ENCODE measurements at places on chromosomes 5 and 9.
A peak's percentile ranks its signal among the peaks of the same experiment; 100 is the strongest.

GRCh38 chr5:134085411-134085810 lies 29.1 kb upstream of the TCF7 start:
- no peak for DNase-seq

DNA sequence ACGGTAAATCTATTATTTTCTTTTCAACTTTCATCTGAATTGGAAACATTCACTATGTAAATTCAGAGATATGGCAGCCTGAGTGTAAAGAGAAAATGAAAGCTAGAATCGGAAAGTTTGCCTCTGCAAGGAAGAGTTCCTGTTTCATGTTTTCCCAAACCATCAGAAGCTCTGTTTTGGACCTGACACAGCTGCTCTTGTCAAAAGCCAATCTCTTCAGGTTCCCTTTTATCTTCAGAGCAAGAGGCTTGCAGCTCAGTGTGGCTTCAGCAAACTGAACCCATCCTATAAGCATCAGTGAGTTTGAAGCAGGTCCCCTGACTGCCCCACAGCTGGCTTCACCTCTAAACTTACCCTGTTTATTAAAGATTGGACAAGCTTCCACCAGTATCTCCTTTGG lies 1099.7 kb downstream of the DTWD2 start:
- no peak for DNase-seq

- no peak for DNase-seq
These were observed 99.8 kb downstream of the ZNF462 start for GRCh38 chr9:106962615-106963363.

DNA sequence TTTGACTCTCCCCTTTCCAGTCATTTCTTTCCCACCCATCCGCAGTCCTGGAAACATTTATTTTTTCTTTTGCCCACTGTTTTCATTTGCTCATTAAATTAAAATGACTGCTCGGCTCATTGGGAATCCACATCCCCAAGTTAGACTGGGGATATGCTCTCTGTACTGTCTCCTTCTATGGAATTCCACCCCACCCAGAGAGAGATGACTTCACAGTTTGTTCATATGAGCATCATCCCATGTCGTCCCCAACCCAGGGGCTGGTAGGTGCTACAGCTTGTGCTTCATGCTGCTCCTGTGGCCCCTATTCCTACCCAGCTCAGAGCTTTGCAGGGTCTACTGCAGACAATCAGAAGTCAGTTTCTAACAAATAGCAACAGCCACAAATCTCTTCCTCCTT lies 16.5 kb upstream of the RARS1 start:
- DNase-seq: no peak

DNA sequence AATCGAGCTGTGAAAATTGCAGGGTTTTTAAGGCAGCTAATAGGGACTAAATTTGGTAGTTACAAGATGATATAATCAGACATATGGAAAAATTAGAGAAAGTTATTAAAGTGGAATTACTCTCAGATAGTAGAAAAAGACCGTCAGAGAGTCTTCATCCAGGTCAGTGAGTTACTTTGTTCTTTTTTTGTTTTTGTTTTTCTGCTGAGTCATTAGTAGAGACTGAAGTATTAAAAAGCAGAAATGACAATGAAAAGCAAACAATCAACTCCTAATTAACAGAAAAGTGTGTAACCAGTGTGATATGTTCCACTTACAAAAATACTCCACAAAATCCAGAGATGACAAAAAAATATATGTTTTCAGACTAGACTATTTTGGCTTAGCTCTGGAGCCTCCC lies 480.4 kb upstream of the COX7C start:
- no peak for DNase-seq

DNA sequence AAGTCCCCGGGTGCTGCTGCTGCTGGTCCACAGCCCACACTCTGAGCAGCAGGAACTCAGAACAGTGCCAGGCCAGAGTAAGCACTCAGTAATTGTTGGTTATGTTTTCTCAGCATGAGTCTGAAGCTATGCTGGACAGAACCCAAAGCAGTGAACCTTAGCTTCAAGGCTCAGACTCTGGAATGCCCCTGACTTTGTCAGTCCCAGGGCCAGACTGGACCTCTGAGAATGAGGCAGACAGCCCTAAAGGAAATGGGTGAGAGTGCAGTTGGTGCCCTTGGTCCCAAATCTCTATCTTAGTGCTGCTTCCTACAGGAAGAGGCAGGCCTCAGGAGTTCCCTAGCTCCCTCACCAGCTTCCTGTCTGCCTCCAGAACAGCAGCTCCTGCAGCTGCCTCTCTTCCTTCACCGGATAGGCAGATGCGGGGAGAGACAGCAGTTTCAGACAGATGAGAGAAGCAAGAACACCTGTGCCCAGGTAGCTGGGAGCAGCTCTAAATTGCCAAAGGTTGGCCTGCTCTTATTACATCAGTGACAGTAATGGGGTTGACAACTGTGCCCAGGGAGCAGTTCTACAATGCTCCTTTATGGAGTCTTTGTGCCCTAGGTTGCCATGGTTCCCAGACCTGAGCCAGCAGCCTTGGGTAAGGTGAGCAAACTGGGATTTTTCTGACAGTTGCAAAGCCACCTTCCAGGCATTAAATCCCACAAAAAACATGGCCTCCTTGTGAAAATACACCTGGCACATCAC lies 82.2 kb upstream of the CXCL14 start:
- no peak for DNase-seq

DNA sequence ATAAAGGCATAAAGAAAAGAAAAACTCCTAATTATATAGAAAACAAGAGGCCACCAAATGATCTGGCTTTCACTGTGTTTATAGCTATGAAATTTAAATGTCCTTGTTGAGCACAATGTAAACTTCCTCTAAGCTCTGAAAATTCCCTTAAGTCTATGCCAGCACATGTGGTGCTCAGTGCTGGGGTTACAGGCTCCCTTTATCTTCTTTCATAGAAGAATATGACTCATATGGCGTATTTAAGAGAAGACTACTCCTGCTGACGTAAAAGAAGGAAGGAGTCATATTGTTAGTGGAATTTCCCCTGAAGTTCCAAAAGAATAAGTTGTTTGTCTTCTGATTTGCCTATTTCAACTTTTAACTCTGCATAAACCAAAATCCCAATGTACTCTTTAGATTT lies 30.4 kb downstream of the RNF145 start:
- DNase-seq: no peak

- no peak for DNase-seq
These were observed 2.3 kb downstream of the LCN2 start for GRCh38 chr9:128151309-128152132.

GRCh38 chr5:34656700-34657273 lies 659 bp downstream of the RAI14 start:
- no peak for DNase-seq

GRCh38 chr5:100777680-100778300 lies 125.3 kb downstream of the ST8SIA4 start:
- no peak for DNase-seq

DNA sequence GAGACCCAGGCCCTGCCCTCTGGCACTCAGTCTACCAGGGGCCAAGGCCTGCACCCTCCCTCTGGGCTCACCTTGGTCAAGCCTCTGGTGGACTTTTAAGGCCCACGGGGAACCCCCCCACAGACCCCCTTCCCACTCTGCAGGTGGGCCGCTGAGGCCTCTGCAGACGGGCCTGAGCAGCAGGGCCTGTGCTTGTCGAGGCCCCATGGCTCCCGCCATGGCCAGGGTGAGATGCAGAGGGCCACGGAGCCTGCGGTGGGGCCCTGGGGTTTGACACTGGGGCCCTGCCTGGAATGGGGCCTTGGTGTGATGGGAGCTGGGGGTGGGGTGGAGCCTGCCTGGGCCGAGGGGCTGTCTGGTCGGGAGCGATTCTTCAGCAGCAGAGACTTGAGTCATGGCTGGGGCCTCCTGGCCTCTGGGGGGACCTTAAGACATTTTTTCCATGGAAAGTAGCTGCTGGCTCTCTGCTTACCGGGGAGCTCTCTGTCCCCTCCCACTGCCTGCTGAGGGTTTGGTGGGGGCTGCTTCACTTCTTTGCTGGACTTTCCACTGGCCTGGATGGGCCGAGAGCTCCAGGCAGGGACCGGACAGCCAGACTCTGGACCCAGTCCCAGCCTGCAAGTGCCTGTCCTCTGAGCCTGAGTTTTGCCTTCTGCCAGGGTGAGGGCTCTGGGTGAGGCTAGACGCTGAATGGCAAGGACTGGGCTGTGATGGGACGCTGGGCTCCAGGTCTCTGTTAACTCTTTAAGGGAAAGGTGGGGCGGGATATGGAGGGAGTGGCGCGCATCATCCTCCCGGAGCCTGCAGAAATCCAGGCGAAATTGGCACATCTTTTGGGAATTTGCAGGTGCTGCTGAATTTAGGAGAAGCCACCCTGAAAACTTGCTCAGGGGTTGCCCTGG lies 132.2 kb downstream of the RXRA start:
- no peak for DNase-seq

DNA sequence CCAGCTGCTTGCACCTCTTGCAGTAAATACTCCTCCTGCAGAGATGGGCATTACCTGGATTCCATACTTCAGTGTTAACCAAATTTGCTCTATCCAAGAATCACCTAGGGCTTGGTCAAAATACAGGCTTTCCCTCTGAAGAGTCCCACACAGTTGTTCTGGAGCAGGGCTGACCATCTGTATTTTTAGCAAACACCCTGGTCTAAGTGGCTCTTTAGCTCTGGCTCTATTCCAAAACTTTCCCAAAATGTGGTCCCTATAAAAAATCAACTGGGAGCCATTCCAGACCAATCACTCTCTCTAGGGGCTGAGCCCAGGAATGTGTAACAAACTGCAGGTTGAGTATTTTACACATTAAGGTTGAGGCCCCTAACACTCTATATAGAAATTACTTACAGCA lies 153.7 kb downstream of the SPOCK1 start:
- DNase-seq: peak; percentile 0

- DNase-seq: no peak
These were observed 3.0 kb upstream of the ACER2 start for GRCh38 chr9:19405771-19406170.

GRCh38 chr9:35277628-35278359 lies 116.0 kb downstream of the UNC13B start:
- no peak for DNase-seq

DNA sequence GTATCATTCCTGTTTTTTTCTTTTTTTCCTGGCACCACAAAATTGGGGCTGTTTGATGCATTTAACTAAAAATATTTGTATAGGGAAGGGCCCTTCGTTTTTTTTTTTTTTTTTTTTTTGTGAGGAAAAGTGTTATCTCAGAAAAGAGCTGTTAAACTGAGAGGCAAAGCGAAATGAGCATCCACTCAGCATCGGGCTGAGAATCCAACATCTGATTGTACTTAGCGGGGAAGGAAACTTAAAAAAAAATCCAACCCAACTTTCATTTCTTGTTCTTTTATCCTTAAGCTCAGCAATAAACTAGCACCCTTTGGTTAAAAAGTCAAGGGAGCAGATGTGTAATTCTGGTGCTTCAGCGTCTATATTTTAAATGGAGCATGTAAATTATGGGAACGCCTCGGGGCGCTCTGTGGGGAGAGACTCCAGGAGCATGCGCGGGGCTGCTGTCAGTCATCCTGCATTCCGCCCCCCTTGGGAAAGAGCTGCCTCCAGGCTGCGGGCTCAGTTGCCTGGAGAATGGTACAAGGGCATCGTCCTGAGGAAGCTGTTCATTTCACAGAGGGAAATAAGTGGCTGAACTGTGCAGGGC lies 33.3 kb downstream of the DMRT2 start:
- DNase-seq: peak; percentile 44

- no peak for DNase-seq
These were observed 116.8 kb downstream of the TARS1 start for GRCh38 chr5:33557605-33558004.

DNA sequence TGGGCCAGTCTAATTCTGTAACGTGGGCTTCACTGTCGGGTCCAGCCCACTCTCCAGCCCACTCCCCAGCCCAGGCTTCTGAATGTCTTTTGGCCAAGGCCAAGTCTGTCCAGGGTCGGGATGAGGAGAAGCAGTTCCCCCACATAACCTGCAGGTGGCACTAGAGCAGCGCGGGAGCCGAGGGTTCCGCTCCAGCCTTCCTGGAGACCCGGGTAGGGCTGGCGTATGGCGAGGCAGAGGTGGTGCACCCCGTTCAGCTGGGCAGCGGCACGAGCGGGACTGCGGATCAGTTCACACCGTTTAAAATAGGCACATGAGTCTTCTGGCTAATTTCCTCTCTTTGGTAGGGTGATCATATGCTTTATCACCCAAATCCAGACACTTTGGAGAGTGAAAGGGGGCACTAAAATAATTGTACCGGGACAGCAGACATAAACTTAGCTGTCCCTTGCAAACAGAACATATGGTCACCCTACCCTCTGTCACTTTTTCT lies 185.9 kb downstream of the MSX2 start:
- peak; percentile 53 for DNase-seq

DNA sequence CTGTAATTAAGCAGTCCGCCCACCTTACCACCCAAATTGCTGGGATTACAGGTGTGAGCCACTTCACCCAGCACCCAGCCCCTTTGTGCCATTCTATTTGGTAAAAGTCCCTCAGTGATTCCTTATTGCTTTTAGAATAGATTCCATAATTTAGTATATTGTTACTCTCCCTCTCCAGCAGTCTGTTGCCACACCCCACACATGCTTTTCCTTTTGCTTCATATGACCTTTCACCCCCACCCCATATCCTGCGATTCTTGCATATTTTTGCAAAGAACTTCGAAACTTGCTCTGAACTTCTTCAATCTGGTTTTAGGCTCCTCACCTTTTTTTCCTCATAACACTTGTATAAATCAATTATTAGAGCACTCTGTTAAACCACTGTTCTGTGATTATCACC lies 100.2 kb downstream of the MTREX start:
- no peak for DNase-seq

DNA sequence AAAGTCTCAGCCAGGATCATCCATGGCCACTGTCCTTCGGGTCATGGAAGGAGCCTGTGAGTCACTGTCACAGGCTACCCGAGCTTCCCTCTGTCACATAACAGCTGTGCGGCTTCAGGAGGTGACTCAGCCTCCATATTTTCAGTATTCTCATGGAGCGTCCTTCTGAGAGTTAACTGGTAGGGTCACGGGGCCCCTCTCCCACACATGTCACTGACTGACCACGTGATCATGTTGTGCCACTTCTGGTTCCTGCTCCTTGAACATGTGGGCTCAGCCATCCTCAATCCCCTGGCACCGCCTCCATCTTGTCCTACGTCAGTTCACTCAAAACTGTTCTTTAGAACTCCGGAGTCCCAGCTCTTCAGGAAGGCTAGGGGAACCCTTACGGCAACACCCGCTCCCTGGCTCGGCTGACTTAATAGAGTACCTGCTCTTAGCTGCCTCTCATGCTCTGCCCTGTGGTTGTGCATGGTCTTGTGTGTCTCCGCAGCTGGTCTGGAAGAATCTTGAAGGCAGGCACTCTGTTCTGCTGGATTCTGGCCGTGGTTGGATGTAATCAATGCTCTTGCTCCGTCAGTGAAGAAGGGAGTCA lies 182.8 kb downstream of the ICE1 start:
- no peak for DNase-seq

- DNase-seq: no peak
These were observed 1.7 kb downstream of the CKMT2 start for GRCh38 chr5:81234801-81235200.

GRCh38 chr5:156120777-156121176 lies 206.2 kb upstream of the SGCD start:
- peak; percentile 47 for DNase-seq

- DNase-seq: no peak
These were observed 222.7 kb downstream of the PBX3 start for GRCh38 chr9:125969868-125970267.

- peak; percentile 97 for DNase-seq
These were observed 57.7 kb downstream of the MTMR12 start for GRCh38 chr5:32254881-32255539.
